ENCODE measurements at places on chromosomes 4 and X. TPM values are rescaled to one million over a fixed set of nuclear protein-coding genes. Genes with fewer than 3 reads are reported as not detected.

- DNase-seq = no peak
- no peak overlapping the region for H3K27ac ChIP-seq
- H3K4me1 ChIP-seq = no peaks in the 10 kb centered on the region
- no peaks in the 10 kb centered on the region for H3K36me3 ChIP-seq
- no peaks in the 10 kb centered on the region for H3K27me3 ChIP-seq
- H3K4me3 ChIP-seq = no peak overlapping the region
Measured at GRCh38 chrX:22276781-22277180, 4.1 kb downstream of the CBLL2 start.

DNA sequence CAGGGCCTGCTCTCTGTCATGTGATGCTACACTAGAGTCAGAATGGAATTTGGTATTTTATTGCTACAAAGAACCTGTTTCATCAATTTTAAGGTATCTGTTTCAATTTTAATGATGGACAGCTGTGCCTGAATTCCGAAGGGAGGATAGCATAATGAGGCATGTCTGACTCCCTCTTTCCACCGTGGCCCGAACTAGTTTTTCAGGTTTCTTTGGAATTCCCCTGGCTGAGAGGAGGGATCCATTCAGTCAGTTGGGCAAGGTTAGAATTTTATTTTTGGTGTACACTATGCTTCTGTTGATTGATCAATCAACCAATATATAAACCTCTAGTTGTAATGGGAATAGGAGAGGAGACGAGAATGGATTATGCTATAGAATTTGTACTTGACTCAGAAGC is 761.8 kb downstream of the FAM133A start:
- no peak for DNase-seq
- no peak overlapping the region for H3K4me3 ChIP-seq
- H3K27me3 ChIP-seq = no peaks in the 10 kb centered on the region
- no peaks in the 10 kb centered on the region for H3K4me1 ChIP-seq

- H3K27me3 ChIP-seq = no peaks in the 10 kb centered on the region
- H3K36me3 ChIP-seq = no peaks in the 10 kb centered on the region
- no peak overlapping the region for H3K4me3 ChIP-seq
Measured at GRCh38 chrX:50770702-50771101, 43.3 kb downstream of the SHROOM4 start.

Gene DGAT2L6
- not detected for total RNA-seq

Gene SUV39H1
- 4.6 TPM for total RNA-seq

Gene CFP
- total RNA-seq = 164 TPM
